ENCODE measurements at places on chromosomes 7 and 10.

- peak; percentile 90 for DNase-seq
Measured at GRCh38 chr10:3468919-3469638, 296.5 kb upstream of the PITRM1 start.

GRCh38 chr10:13775786-13776775, 189.3 kb downstream of the PRPF18 start:
- peak; percentile 78 for DNase-seq

DNA sequence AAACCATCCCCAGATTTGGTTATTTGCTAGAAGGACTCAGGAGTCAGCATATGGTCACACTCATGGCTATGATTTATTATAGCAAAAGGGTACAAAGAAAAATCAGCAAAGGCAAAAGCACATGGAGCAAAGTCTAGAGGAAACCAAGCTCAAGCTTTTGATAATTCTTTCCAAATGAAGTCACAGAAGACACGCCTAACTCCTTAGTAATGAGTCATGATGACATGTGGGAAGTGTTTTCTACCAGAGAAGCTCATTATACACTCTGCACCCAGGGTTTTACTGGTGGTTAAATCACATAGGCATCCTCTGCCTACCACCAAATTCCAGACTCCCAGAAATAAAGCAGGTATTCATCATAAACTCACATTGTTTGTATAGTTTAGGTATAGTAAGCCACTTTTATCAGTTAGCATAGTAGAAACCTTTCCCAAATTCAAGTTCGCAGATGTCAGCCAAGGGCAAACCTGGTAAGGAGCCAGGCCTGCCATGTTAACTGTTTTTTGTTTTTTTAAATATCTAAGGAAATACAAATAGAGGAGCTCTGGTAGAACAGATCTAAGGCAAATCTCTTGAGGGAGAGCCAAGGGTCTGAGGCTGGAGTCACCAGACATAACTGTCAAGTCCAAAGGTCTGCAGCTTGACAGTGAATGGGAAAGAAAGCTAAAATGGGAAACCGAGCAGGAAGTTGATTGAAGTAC, 15.4 kb upstream of the HIBADH start:
- DNase-seq = peak; percentile 93

DNA sequence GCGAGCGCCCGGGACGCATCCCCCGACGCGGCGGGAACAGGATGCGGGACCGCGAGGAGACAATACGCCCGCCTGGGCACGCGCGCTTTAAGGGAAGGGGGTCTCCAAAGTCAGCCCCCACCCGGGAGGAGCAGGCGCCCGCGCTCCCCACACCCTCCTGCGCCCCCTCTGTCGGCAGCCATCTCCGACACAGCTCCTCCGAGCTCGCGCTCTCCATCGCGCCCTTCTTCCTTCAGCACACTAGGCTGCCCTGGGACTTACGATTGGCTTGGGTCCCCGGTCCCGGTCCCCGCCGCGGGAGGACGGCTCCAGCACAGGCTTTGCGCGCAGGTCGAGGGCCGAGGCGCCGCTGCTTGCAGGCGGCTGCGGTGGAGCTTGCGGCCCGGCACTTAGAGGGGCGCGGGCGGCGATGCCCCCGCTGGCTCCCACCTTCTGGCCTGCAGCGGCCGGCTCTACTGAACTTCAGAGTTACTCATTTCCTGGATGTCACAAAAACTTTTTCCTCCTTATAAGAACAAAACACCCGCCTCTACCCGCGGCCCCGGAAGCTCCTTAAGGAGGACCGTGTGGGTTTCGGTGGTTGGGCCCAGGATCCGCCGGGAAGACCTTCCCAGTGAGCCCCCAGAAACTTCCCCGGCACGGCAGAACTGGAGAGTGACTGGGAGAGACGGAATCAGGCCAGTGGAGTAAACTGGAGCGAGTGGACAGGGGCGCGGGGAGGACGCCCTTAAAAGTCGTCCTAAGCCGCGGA, at the start of gene ITPRIP:
Gene ITPRIP (minus strand): TSS at position 481 of the 751 bp plus-strand sequence. CDS start 22,414 bp downstream, outside the sequence.
- DNase-seq = peak; percentile 83

DNA sequence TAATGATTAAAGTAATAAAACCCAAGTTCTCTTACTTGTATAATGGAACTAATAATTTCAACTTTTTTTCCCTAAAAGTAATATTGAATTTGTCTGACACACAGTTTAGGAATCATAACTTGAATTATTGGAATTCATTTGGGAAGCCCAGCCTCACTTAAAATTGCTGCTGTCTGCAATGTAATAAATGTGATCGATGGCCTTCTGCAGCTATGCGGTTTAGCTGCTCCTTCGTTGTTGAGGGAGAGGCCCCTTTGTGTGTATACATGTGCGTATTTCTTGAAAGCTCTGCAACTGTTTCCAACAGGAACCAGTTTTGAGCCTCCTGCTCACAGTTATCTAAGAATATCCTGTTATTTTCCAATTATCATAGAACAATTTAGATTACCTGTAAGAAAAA, 152.5 kb downstream of the AKR1D1 start:
- DNase-seq = no peak

GRCh38 chr10:132577350-132578003, 39.9 kb downstream of the INPP5A start:
- no peak for DNase-seq

DNA sequence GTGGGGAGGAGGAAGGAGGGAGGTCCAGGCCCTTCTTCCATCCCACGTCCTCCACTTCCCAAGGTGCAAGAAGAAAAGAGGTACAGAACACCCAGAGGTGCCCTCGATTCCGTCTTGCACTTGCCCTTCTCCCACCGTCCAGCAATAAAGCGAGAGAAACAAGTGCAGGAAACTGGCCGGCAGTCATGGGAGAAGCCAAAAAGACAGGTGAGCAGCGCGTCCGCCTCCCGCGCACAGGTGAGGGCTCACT, 1.3 kb downstream of the C10orf95 start:
- DNase-seq = no peak

DNA sequence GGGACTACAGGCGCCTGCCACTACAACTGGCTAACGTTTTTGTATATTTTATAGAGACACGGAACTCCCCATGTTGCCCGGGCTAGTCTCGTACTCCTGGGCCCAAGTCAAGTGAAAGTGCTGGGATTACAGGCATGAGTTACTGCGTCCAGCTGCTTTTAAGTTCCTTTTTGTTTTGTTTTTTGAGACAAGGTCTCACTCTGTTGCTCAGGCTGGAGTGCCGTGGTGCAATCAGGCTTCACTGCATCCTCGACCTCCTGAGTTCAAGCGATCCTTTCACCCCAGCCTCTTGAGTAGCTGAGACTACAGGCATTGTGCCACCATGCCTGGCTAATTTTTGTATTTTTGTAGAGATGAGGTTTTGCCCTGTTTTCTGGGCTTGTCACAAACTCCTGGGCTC, 155.0 kb downstream of the GALNT17 start:
- no peak for DNase-seq

GRCh38 chr10:66378117-66378876, 547.5 kb upstream of the LRRTM3 start:
- DNase-seq = no peak

GRCh38 chr7:102426268-102427018, 6.9 kb upstream of the ORAI2 start:
- no peak for DNase-seq

GRCh38 chr10:62990126-62990525, 143.0 kb upstream of the NRBF2 start:
- DNase-seq = peak; percentile 55

DNA sequence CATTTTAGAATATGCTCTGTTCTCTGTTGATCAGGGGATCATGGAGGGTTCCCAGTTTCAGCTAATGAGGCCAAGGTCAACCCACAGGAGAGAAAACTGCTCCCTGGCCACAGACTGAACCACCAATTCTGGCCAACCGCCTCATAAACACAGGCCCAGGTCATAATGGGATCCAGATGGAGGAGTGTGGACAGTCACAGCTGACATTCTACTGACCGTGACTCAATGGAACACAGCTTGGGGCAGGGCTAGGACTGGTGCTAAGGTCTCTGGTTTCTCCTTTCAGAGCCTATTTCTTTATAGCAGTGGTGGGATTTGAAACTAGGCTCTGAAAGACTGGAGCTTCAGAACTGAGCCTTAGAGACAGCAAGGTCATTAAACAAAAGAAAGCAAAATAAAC, 68.3 kb downstream of the HIPK2 start:
- no peak for DNase-seq

- DNase-seq = no peak
Measured at GRCh38 chr7:148395352-148395811, 195.2 kb upstream of the C7orf33 start.

GRCh38 chr10:44807451-44807850, 103.7 kb upstream of the TMEM72 start:
- DNase-seq = no peak

- no peak for DNase-seq
Measured at GRCh38 chr10:112981553-112981952, 31.5 kb downstream of the TCF7L2 start.

DNA sequence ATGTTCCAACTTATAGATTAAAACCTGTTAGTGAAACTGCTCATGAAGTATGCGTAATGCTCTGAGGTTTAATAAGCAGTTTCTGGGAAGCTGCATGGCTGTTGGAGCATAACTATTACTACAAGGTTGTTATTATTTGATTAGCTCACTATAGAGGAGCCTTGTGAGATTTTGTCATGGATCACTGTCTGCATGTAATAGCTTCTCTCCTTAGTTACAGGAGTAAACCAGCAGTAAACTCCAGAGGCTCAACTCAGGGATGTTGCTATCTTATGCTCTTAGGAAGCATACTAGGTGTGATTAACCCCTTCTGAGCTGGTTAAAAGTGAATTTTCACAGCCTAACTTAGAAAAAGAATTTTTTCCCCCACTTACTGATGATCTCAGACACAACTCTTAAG, 63.6 kb upstream of the IFRD1 start:
- DNase-seq = no peak

GRCh38 chr10:121654021-121654545, 55.8 kb upstream of the FGFR2 start:
- no peak for DNase-seq

DNA sequence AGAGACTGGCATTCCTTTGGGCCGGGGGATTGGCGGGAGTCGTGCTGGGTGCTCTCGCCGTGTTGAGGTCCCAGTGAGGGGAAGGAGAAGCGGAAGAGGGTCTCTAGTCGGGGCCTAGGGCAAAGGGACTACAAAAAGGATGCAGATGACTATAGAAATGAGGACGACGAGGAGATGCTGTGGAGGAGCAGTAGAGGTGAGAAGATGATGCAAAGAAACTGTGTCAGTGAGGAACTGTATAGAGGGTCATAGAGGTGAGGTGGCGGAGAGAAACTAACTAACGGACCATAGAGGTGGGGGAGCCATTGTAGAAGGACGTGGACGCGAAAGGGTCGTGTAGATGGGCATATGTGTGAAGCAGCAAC, 324 bp downstream of the TWNK start:
- no peak for DNase-seq

DNA sequence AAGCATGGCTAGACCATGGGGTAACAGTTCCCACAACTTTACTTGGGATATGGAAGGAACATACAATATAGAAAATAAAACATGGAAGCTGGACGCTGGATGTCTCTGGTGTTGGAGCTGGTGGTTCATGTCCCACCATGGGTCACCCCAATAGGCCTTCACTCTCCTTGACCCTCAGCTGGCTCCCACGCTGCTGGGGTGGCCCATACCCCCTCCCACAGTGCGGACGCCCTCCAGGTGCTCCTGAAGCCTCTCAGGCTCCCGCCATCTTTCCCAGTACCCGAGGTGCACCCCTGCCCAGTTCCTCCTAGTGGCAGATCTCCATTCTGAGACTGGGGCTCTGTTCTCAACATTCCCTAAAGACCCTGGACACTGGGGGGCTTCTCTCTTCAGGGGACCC, 5.8 kb upstream of the CPA1 start:
- no peak for DNase-seq

DNA sequence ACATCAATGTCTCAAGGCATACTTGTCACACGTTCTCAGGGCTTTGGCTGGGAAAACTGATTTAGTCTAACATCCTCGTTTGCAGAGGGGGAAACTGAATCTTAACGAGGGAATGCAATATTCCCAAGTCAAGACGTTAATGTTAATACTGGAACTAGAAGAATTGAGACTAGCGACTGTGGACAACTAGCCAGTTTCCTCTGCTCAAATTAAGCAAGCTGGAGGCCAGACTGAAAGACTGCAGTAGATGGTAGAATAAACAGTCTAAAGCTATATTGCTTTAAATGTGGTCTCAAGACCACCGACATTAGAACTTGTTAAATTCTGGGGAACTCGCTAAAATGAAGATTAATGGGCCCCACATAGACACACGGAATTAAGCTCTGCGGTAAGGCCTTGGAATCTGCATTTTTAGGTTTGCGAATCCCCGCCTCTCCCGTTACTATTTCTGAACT, 639 bp upstream of the TFAM start:
- DNase-seq = no peak

DNA sequence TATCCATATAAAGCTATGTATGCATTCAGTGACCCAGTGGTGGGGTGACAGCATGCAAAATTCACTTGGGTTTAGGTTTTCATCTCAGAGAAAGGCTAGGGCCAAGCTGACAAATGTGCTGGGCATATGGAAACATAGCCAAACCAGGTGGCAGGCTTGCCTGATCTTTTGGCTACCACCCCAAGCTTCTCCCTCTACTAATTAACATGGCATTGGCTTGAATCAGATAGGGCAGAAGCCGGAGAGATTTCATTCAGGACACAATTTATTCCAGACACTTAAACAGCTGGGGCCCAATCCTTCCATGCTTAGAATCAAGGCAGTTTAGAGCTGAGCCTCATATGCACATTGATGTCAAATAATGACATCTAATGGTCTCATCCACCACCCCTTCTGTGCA, 95.5 kb upstream of the AGK start:
- no peak for DNase-seq

DNA sequence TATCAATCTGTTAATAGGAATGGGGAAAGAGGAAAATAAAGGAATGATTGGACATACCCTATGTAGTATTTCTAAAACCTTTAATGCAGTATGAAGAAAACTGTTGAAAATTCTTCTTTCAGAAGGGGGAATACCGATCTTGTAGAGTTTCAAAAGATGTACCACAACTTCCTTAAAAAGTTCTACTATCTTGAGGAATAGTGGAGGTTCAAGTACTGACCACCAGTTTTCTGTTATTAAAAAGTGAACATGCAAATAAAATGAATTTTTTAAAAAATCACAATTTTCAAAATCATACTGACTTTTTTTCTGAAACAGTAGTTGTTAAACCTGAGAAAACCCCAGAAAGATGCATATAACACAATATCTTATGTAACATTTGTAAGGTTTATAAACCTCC, 86.5 kb downstream of the HERC4 start:
- no peak for DNase-seq

- DNase-seq = no peak
Measured at GRCh38 chr7:87450706-87451105, 24.8 kb downstream of the ABCB4 start.

GRCh38 chr7:84975586-84976185, 211.2 kb downstream of the SEMA3D start:
- DNase-seq = peak; percentile 27

GRCh38 chr7:67302113-67303039, 305.7 kb downstream of the TYW1 start:
- DNase-seq = peak; percentile 99

DNA sequence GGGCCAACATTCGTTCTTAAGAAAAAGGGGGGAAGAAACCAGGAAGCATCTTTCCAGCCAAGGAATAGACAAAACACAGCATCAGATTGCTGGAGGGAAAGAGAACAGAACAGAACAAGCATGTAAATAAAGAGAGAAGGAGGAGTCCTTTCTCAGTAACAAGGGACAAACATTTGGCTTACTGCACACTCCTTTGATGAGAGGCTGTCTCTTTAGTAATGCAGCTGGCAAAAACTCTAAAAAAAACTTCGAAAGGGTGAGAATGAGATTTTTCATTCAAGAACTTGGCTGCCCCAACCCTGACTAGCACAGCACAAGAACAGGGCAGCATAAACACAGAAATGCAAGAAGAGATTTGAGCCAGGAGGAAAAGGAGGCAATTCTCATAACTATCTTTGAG, 38.9 kb upstream of the IL6 start:
- no peak for DNase-seq
